Suppressor macrophage treated with lipopolysaccharide for 1 hour (primary cell): ENCODE measurements at places on chromosomes 7 and 10.

DNA sequence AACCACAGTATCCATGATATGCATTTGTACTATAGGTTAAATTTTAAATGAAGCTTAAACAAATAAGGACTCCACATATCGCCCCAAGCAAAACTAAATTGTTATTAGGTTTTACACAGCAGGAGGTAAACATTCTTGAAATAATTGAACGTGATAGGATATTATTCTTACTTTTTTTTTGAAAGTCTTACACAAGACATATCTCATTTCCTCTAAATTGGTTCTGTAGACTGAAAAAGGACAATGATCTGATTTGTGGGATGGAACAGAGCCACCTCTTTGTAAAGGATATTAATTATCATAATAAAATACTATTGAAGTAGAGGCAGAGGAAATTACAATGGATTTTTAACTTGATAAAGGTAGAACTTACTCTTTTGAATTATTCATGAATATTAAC lies 155.1 kb upstream of the SEMA3D start:
- no peak for DNase-seq

GRCh38 chr10:3762309-3762708 lies 22.7 kb downstream of the KLF6 start:
- no peak for DNase-seq

DNA sequence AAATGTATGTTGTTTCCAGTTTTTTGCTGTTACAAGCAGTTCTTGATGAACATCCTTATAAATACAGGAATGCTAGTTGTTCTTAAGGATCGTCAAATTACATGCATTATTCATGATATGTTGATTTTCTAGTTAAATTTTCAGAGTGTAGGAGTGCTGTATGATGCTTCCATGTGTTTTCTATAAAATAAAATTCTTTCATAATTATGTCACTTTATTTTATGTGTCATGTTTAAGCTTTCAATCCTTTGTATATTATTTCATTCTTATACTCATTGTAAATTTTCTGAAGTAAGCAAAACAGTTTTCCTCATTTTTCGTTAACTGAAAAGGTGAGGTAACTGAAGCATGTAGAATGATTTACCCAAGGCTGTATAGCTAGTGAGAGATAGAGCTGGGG lies 16.8 kb upstream of the MYPN start:
- no peak for DNase-seq

GRCh38 chr10:69456880-69457693 lies 5.8 kb downstream of the TSPAN15 start:
- peak; percentile 43 for DNase-seq

DNA sequence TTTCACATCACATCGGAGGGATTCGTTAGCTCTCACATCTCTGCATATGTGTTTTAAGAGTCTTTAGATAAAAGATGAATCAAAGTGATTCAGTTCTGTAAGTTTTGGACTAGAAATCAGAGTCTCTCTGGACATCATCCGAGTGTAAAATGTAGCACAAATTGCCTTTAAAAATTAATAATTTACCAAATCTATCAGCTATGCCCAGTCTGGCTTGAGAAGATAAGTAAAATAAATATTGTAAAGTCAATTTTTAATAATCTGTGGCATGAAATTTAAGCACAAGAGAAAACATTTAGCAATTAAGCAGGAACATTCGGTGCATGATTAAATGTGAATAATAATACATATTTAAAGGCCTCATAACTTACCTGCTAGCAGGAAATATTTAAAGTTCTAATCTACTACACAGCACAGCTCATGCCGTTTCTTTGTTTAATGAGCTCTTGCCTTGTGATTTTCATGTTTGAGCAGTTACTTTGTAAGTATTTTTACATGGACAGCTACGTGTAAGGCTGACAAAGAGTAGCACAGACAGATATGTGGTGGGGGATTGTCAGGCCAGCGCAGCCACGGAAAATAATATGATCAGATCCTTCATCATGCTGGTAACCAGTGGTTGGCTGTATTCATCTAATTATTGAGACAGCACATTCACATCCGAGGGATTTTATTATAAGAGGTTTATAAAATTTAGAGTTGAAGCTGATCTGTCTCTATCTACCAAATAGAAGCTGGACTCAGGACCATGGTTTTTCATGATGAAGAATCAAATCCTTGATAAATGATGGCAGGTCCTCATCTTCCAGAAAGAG lies 317.3 kb downstream of the ADARB2 start:
- DNase-seq: no peak

DNA sequence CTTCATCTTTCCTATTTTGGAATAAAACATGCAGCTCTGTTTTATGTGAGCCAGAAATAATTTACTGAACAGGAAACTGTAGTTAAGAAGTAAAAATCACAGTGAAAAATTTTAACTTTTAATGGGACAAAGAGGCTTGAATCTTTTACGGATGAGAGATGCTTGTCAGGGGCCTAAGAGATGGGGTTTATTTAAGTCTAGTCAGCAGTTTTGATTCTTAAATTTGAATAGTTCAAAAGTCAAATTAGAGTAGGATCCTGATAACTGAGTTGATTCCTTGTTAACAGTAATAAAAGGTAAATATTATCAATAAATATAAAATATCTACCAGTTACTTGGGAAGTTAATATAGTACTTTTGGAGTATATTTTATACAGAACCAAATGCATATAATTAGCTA lies 24.9 kb upstream of the CD36 start:
- DNase-seq: no peak

- no peak for DNase-seq
Measured at GRCh38 chr7:7977774-7978173, 9.2 kb downstream of the GLCCI1 start.

GRCh38 chr7:6056616-6057015 lies 25.4 kb downstream of the ANKRD61 start:
- DNase-seq: no peak

- DNase-seq: no peak
Measured at GRCh38 chr7:141709318-141709717, 1.2 kb downstream of the WEE2 start.

DNA sequence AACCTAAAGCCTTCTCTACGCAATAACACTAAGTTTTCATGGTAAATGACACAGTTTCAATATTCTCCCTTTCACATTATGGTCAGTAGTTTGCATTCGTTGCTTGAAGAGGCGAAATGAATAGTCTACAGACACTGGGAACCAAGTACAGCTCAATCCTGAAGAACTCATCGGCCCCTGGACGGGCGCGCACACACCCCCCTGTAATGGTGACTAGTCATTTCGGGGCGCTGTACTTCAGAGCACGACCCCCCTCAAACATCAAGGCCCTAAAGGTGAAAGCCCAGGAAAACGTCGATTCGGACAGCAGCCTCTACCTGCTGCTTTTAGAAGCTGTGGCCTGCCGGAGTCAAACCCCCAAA lies 1.0 kb downstream of the NT5C2 start:
- DNase-seq: no peak

- no peak for DNase-seq
Measured at GRCh38 chr10:48768926-48769325, 84.3 kb downstream of the WDFY4 start.

DNA sequence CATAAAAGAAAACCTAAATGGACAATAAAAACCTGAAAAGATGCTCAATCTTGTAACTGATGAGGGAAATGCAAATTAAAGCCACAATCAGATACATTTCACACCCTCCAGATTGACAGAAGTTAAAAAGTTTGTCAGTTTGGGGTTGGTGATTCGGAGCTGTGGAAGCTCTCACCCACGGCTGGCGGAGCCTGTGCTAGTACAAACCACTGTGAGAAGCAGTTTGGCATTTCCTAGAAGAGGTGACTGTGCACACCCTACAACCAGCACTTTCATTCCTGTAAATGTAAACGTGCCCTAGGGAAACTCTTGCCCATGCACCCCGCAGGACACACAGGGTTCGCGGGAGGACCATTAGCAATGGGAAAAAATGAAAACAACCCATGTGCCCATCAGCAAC lies 114.1 kb downstream of the BMS1 start:
- no peak for DNase-seq

DNA sequence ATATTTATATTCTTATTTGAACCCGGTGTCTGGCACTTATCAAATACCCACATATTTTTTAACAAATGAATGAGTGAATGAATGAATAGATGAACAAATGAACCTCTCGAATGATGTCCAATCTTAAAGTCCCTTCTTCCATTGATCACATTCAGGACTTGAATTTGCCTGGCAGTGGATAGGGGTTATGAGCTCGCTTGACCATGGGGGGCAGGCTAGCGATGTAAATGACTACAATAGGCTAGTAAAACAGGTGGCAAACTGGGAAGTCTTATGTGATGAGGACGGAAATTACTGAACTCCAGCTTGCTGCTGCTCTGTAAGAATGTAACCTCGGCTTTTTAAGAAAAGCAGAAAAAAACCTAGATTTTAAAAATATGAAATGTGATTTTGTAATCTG lies 247.7 kb upstream of the DKK1 start:
- DNase-seq: no peak

- DNase-seq: no peak
Measured at GRCh38 chr7:44698046-44698580, 50.5 kb upstream of the ZMIZ2 start.

DNA sequence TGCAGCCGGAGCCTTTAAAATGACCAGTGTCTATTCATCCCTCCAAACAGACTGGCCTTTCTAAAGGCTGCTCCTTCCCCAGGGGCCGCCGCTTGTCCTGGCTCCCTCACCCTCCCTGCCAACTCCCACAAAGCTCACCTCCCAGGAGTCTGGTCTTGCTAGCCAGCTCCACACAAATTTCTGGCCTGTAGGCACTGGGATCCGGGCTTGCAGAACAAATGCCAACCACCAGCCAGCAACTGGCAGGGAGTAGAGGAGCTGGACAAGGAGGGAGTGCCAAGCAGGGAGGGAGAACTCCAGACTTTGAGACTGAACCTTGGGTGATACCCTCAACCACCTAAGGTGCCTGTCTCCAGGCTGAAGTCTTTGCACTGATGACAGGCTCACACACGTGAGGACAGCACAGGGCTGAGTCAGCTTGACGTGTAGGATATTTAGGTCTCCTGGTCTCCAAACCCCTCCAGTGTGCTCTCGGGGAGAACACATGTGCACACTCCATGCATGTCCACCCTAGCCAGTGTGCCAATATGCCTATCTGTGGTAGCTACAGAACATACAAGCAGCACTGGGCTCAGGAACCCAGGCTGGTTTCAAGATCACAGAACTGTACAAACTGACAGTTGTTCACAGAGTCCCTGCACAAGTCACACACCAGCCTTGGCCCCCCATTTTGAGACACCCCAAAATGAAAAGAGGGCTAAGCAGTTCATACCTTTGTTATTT lies 6.0 kb downstream of the PAX2 start:
- DNase-seq: no peak

GRCh38 chr10:31072451-31072850 lies 40.8 kb upstream of the ZNF438 start:
- no peak for DNase-seq

DNA sequence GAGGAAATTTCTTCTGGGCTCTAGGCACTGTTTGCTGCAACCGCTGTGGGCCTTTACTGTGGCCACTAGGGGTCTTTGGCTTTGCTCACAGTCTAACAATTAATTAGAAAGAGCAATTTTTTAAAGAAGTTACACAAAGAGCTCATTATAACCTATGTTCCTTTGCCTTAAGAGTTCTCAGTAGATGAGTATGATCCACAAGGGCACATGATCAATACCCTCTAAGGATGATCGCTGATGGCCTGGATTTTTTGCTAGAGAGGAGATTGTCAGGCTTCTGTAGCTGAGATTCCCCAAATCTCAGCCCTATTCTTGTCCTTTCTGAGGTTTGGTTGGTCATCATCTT lies 80.8 kb upstream of the RHOBTB1 start:
- no peak for DNase-seq

DNA sequence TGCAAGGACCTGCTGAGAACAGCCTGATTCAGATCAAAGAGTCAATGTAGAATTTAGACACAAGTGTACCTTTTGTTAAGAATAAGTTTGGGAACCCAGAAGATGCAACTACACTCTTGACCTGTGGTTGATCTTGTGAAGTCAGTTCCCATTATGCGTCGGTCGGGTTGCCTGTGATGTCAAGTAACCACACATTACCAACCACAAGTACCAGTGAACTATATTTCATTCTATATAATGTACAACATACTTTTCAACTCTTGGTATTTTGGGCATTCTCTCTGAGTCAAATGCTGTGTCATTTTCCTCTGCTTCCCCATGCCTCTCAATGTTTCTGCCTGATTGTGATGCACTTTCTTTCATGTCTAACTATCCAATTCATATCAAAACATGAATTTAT lies 426.2 kb downstream of the ETV1 start:
- DNase-seq: no peak

DNA sequence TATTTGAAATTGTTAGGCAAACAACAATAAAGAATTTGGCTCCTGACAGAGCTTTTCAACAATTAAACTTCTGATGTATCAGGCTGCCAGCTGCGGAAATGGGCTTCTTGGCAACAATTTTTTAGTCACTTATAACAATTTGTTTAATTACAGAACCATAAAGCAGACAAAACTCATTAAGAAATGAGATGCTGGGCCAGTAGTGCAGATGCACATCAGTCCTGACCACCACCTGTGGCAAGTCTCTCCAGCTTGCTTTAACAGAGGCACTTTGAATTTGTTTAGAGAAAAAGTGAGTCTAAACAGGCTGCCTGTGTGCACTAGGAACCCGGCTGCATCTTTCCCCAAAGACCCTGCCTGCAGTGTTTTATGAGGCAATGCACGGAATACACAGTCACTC lies 1124.4 kb downstream of the NXPH1 start:
- no peak for DNase-seq

DNA sequence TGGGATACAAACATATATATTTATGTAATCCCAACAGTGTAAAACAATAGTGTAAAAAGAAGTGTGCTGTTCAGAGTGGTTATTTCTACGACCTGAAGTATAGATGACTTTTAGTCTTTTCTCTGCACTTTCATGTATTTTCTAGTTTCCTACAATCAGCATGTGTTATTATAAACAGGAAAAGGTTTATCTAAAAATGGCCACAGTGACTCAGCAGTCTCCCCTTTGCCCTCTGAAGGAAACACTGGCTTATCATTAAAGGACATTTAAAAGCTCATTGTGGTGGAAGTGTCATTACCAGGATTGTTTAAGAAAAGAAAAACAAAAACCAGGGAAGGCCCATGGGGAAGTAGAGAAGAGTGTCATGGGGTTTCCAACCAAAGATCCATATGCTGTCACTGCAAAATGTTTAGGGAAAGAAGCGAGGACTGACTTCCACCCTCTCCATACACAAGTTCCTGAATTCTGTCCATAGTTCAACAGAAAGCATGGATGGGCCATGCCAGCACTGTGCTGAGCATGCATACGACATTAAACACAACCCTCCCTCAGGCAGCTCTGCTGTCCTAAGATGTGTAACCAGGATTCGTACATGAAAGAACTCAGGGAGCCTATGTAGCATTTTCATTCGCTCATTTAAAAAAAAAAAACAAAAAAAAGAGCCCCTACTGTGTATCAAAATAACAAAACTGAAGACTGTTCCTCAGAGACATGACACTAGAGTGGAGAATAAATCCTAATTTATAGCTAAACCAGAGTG lies 10.2 kb downstream of the CYREN start:
- peak; percentile 75 for DNase-seq

- no peak for DNase-seq
Measured at GRCh38 chr7:27163288-27164044, 1.9 kb downstream of the HOXA9 start.

GRCh38 chr10:115045499-115045898 lies 47.7 kb upstream of the ATRNL1 start:
- DNase-seq: no peak
